Stimulated activated CD8-positive, alpha-beta memory T cell treated with anti-CD3 and anti-CD28 coated beads, Interleukin-4, amount 100 ng/mL, for 4 hours (primary cell): ENCODE measurements at places on chromosomes 2 and 18.

DNA sequence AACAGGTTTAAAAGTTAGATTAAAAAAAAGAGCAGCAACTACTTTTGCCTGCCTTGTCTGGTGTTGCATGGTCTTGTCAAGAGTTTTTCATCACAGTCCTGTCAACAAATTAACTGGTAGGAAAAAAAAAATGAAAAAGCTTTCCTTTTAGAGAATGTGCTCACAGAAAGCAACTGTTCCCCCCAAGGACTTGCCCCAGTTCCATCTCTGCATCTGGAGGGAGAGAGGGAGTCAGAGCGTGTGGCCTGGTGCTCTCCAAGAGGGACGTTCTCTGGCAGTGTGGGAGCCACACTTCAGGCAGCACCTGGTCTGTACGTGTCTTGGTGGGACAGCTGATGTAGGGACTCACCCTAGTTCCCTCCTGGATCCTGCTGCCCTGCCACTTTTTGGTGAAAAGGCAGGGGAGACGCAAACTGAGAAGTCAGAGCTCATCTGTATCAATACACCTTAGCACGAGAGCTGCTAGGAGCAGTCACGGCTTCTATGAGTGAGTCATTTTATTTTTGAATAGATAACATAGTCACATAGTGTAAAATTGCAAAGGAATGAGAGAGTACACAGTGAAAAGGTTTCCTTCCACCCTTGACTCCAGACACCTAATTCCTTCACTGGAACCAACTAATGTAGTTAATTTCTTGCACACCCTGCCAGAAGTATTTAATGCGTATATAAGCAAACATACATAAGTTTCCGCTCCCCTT, 172.5 kb upstream of the MGAT5 start:
- no peak for DNase-seq

GRCh38 chr2:201414099-201415023, 36.9 kb downstream of the TRAK2 start:
- DNase-seq, result no peak

DNA sequence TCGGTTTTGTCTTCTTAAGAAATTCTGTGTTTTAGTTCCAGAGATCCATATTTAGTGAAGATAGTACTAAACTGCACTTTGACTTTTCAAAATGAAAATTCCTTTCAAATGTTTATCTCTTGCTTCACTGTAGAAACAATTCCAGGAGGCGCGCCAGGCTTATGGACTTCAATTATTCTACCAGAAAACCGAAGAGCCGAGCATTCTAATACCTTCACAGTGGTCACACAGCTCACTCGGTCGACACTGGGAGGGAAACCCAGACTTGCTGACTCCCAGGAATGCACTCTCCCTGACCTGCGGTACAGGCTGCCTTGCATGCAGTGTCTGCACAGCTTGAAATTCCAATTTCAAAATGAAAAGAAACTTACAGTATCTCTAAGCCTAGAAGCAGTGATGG, 119.9 kb upstream of the PIEZO2 start:
- no peak for DNase-seq

- no peak for DNase-seq
Measured at GRCh38 chr18:61173554-61173953, 159.7 kb upstream of the CDH20 start.

- DNase-seq, result no peak
Measured at GRCh38 chr2:179646862-179647587, 214.4 kb downstream of the ZNF385B start.

GRCh38 chr2:19667085-19667484, 234.7 kb downstream of the TTC32 start:
- no peak for DNase-seq

GRCh38 chr2:20479835-20480234, 33.0 kb downstream of the RHOB start:
- no peak for DNase-seq

GRCh38 chr18:57743008-57743407, 60.1 kb downstream of the ATP8B1 start:
- no peak for DNase-seq

GRCh38 chr2:240209493-240209892, 69.0 kb upstream of the OTOS start:
- DNase-seq, result no peak

GRCh38 chr2:134454931-134455330, 201.1 kb downstream of the MGAT5 start:
- DNase-seq, result no peak

- DNase-seq, result no peak
Measured at GRCh38 chr2:233210281-233210680, 41.2 kb upstream of the ATG16L1 start.

GRCh38 chr2:221334481-221335218, 237.5 kb downstream of the EPHA4 start:
- DNase-seq, result no peak

- DNase-seq, result no peak
Measured at GRCh38 chr2:52835909-52836308, 931.7 kb upstream of the CHAC2 start.

DNA sequence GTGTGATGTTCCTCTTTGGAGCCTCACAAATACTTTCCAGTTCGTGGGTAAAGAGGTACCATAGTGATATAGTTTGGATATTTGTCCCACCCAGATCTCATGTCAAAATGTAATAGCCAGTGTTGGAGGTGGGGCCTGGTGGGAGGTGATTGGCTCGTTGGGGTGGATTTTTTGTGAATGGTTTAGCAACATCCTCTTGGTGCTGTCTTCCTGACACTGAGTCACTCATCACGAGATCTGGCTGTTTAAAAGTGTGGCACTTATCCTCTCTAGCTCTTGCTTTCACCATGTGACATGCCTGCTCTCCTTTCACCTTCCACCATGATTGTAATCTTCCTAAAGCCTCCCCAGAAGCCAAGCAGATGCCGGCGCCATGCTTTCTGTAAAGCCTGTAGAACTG, 3.0 kb upstream of the CCDC93 start:
- DNase-seq, result no peak

- DNase-seq, result no peak
Measured at GRCh38 chr2:146031158-146031557, 1511.2 kb upstream of the ZEB2 start.

GRCh38 chr2:109144271-109144670, 15.3 kb downstream of the SH3RF3 start:
- DNase-seq, result no peak

GRCh38 chr2:4140281-4140970, 437.1 kb downstream of the DCDC2C start:
- no peak for DNase-seq

DNA sequence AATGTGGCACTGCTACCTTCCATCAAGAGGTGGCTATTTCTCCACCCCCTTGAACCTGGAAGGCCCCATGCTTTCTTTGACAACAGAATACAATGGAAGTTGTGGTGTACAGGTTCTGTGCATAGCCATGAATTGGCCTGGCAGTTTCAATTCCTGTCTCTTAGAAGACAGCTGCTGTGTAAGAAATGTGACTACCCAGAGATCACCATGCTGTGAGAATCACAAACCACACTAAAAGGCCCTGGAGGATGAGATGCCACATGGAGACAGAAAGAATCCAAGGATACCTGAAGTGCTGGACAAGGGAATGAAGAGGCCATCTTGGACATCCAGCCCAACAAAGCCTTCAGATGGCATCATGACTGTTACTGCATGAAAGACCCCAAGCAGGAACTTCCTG, 47.7 kb upstream of the EHBP1 start:
- no peak for DNase-seq

- DNase-seq, result no peak
Measured at GRCh38 chr2:219184121-219184520, 6.0 kb downstream of the RETREG2 start.

GRCh38 chr18:10977042-10977441, 172.3 kb downstream of the PIEZO2 start:
- no peak for DNase-seq

DNA sequence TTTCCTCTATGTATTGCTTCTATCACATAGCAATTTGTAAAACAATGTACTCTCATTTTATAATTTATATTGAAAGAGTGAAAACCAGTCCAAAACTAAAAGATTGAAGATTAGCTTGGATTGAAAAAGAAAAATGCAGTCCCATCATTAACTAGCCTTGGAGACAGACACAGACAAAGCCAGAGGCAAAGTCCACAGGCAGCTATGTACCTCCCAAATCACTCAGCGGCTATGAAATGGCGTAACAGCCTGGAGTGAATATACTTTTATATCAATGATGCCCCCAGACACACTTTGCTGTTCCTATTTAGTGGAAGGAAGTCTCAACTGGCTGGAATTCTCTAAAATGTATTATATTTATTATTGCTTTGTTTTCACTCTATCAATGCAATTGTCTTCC, 33.6 kb upstream of the DOK6 start:
- DNase-seq, result no peak

DNA sequence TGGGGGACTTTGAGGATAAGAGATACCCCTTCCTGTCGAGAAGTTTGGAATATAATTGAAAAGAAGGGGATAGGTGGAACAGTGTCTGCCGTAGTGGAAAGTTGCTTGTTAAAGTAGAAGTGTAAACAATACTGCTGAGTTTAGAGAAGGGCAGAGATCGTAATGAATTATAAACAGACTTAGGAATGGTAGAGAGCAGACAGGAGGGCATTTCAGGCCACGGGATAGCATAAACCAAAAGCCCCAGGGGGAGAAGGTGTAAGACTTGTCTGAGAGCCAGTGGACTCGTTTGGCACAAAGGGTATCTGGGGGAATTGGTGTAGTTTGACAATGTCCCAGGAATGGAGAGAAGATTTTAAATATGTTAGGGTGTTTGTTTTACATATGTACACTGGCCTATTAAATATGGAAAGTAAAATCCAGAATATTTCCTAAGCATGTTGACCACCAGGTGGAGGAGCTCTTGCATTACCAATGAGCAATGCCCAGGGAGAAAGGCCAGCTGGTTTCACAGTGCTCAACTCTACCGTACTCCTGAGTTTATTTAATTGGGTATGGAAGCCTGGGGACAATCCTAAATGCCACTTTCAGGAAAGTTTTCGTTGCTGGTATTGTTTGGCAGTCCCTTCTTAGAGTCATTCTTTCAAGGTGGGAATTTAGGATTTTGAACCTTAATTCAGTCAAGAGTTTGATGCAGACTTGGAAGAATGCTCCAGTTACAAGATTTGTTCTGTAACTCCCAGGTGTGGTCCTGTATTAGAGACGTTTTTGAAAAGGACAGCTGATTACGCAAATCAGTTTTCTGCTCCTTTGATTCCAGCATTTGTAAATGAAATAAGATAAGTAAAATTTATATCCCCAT, 7.5 kb downstream of the COPS8 start:
- DNase-seq, result no peak

GRCh38 chr2:201901786-201902185, 95.4 kb downstream of the CDK15 start:
- DNase-seq, result no peak

GRCh38 chr2:164178835-164179465, 442.3 kb downstream of the GRB14 start:
- DNase-seq, result no peak

DNA sequence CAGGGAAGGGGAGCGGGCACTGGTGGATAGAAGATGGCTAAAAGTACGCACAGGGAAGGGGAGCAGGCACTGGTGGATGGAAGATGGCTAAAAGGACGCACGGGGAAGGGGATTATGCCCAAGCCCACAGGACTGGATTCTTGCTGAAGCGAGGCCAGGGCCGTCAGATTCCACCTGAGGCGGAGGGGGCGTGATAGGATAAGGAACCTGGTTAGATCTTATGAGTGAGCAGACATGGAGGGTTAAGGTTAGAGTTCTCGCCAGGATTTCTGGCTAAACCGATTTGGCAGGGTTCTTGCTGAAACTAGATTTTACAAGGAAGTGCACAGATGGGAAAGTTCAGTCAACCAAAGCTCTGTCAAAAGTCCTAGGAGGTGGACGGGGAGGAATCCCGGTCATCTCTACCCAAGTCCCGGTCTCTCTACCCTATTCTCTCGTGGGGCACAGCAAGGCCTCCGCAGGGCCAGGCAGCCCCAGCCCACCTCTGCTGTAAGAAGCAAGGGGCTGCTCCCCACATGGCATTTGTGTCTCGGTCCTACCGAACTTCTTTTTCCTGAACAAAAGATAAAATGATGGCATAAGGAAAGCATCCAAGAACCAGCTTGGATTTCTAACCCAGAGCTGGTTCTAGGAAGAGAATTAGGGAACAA, 140.8 kb downstream of the PTGR3 start:
- DNase-seq, result no peak

GRCh38 chr2:8634466-8635172, 47.2 kb upstream of the ID2 start:
- DNase-seq, result no peak

GRCh38 chr2:17518212-17519154, at the start of gene RAD51AP2:
Gene RAD51AP2, minus strand, starts transcription at chr2:17518440. Its CDS starts 25 bp downstream, at chr2:17518415.
- no peak for DNase-seq

DNA sequence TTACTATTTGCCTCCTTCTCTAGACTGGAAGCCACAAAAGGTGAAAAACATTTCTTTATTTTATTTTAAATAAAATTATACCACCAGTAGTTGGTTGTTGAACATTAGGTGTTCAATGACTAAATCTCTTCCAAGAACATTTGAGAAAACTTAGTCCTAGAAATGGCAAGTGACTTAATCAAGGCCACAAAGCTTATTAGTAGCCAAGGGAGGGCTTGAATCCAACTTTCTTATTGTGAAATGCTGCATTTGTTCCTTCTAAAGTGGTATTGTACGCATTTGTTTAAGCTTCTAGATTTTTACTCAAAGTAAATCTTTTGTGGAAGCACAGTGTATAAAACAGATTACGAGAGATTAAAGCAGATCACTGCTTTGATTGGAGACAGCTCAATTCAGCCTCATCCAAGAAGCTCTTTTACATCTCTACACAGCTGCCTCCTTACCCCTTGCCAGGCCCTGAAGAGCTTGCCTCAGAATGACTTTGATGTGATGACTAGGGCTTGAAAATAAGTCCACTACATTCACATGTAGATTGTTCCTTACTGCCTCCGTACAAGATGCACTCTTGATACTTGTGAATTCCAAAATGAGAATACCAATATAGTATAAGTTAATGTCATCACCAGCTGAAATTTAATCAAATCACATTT, 244.8 kb downstream of the XIRP2 start:
- no peak for DNase-seq

DNA sequence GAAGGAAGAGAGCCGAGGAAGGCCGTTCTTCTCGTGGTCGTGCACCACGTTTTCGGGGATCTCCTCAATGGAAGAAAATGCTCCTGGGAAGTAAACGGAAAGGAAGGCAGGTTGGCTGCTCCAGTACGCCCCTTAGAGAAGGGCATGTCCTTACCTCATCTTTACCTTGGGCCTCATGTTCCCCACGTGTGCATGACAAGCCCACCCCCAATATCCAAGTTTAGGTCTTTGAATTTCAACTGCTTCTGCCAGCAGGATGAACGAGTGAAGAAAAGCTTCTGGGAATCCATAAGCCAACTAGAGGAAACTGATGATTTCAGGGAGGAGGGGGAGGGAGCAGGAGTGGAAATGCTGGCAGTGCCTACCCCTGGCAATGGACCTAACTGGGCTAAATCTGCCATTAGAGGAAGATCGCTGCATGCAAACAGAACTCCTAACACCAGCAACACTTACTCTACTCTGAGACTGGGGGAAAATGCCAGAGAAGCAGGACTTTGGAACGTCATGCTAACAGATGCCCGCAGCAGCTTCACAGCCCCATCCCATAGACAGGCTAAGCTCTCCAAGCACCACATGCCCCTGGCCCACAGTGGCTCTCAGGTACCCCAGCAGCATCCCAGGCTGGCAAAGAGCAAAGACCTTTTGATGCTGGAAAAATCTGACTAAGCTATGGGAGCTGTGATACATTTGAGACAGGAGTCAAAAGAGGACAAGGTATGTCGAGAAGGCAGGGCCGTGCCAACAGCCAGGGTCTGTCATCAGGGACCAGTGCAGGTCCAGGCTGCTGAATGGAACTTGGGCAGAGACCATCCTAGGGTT, 21.7 kb downstream of the CHST10 start:
- no peak for DNase-seq
